ENCODE measurements at places on chromosomes 1 and 21.

- DNase-seq = no peak
These were observed 50.2 kb downstream of the ADARB1 start for GRCh38 chr21:45124596-45124995.

DNA sequence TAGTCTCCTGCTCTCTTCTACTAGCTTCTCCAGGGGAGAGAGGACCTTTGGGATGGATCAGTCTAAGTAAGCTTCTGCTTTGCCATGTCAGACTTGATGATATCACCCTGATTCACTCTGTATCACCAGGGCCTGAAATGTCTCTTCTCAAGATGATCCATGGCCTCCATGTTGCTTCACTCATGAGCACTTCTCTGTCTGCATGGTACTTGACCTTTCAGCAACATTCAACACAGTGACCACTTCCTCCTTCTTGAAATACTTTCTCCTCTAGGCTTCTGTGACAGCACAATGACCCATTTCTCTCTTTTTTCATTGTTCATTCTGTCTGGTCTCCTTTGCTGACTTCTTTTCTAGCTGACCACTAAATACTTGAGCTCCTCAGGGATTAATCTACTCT lies 35.3 kb upstream of the NGF start:
- peak; percentile 85 for DNase-seq

DNA sequence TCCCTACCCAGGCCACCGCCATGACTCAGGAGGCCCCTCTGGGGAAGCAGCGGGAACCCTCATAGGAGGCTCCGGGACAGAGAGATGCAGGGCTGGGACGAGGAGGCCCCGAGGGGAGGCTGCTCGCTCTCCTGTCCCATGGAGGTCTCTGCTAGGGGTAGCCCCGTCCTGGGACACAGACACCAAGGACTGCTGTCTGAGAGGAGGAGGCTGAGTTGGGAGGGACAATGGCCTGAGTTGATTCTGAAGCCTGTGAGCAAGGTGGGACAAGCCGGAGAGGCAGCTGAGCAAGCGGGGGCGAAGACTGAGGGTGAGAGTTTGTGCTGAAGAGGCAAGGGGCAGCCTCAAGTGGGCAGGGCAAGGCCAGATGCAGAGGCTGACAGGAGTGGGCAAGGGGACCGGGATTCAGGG lies 17.4 kb downstream of the SLC27A3 start:
- no peak for DNase-seq

- DNase-seq = no peak
These were observed 198.1 kb downstream of the NFIA start for GRCh38 chr1:61280452-61280851.

DNA sequence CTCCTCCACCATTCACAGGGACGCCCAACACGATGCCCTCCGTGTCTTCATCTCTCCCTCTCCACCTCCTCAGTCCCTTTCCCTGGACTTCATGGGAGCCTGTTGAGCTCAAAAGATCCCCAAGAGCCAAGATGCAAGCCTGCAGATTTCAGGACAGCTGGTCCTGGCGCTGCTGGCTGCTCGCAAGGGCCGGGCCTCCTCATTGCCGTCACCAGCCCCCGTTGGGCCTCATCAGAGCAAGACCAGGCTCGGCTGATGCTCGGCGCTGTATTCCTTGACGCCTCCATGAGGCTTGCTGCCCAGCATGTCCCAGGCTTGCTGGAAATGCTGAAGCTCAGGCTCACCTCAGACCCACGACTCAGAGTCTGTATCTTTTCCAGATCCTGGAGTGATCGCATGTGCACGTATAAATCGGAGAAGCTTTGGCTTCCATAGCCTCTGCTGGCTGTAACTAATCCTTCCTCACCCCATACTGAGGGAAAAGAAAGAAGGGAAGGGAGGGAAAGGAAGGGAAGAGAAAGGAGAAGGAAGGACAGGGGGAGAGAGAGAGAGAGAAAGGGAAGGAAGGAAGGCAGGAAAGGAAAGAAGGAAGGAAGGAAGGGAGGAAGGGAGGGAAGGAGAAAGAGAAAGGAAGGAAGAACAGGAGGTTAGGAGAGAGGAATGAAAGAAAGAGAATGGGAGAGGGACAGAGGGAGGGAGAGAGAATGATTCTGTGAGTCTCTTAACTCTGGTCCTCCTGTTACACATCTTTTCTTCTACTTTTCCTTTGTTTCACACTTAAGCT lies 94.6 kb downstream of the KCNJ15 start:
- no peak for DNase-seq

- DNase-seq = no peak
These were observed 75.4 kb upstream of the TTC34 start for GRCh38 chr1:2876846-2877245.

- DNase-seq = no peak
These were observed 17.1 kb downstream of the TP73 start for GRCh38 chr1:3669421-3669821.

GRCh38 chr1:86887479-86888162 lies 26.3 kb downstream of the SELENOF start:
- DNase-seq = no peak

GRCh38 chr1:72282271-72283021 lies at the start of gene NEGR1:
Gene NEGR1 (minus strand): TSS chr1:72282539.
- DNase-seq = peak; percentile 53
